SK-MEL-5 (cell line): ENCODE measurements at places on chromosomes 13 and 19. TPM values are rescaled to one million over a fixed set of nuclear protein-coding genes. Genes with fewer than 3 reads are reported as not detected.

- DNase-seq = no peak
These were observed 415.0 kb downstream of the FOXO1 start for GRCh38 chr13:40251343-40252032.

GRCh38 chr13:113065406-113066141, 40.0 kb upstream of the F7 start:
- no peak for DNase-seq

The IZUMO4 gene
- total RNA-seq = 0.40 TPM in 1 of 2 replicates, not detected in the other

DNA sequence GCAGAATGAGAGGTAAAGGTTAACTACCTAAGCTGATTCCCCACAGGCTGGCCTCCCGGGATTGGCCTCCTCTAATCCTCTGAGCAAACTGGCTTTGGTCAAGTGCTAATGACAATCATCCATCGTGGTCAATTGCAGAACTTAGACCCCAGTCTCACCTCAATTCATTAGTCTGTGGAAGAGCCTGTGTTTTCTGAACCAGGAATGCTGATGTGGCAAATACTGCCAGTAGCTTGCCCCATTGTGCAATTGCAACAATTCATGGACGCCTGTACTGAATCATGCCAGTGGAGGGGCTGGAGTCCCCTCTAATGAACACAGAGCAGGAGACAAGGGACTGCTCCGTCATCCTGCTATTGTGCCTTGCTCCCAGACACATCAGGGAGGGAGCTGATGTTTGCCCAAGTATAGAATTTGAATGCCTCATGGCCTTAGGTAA, 1256.5 kb downstream of the EFNB2 start:
- no peak for DNase-seq

DNA sequence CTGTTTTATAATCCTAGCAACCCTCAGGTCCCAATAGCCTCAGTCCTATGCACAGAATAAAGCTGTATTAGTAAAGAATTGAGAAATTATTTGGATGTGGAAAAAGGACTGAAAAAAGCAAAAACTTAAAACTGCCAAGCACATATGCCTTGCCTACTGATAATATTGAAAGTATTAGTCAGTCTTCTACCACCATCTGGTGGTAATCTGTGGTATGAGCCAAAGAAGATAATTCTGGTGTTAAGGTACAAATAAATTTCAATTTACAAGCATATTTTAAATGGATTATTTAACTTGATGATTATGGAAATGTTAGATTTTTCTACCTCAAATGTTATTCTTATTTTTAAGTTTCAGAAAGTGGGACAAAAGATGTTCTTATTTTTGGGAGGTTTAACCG, 460.3 kb upstream of the KLHL1 start:
- DNase-seq = peak; percentile 73

GRCh38 chr19:423691-424466, 14.9 kb upstream of the C2CD4C start:
- DNase-seq = no peak

The GPR4 gene
- total RNA-seq = 0.24 TPM in 1 of 2 replicates, not detected in the other

The PTPRH gene
- total RNA-seq = 29.8 and 38.1 TPM in 2 replicates

GRCh38 chr19:5947435-5947834, 30.5 kb downstream of the RANBP3 start:
- peak; percentile 49 for DNase-seq

DNA sequence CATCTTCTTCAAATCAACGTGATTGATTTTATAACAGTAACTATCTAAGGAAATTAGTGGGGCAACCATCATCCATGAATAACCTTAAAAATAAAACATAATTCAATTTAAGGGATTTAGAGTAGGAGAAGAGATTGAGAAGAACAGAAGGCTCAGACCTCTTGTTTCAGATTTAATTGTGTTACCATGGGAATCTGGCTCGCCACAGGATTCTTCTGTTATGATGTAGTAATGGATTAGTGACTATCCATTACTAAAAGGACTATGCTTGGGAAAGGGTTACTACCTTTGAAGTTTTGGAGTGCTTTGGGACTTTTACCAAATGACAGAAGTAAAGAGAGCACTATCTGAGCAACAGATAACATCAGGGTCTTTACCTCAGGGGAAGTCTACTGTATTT, 13.2 kb downstream of the FREM2 start:
- DNase-seq = no peak

GRCh38 chr13:68667863-68668262, 1437.7 kb upstream of the PCDH9 start:
- no peak for DNase-seq

The CLDND2 gene
- total RNA-seq = not detected in 2 replicates

GRCh38 chr13:104937881-104938280, 1597.6 kb downstream of the EFNB2 start:
- DNase-seq = no peak

- DNase-seq = no peak
These were observed 50.5 kb downstream of the SOX1 start for GRCh38 chr13:112117258-112117954.

The EHD2 gene
- total RNA-seq = 0.37 and 0.53 TPM in 2 replicates

DNA sequence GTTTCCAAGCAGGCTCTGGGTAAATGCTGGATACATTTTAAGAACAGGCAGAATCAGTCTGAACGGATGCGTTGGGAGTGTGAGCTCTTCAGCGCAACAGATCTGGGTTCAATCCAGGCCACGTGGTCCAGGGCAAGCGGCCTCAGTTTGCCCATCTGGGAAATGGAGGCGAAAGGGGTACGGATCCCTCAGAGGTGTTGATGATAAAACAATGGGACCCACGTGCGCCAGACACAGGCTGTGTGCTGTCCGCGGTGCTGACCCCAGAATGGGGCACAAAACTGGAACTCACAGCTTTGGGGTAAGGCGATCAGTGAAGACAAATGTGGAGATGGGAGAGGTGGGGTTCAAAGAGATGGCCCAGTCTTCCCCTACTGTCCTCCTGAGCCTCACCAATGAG, 13.1 kb upstream of the PDE4C start:
- no peak for DNase-seq

The ZNF723 gene
- total RNA-seq = not detected in 2 replicates

The PLPPR3 gene
- 1.4 and 1.8 TPM in 2 replicates for total RNA-seq

GRCh38 chr13:92972751-92973150, 253.9 kb upstream of the GPC6 start:
- no peak for DNase-seq

GRCh38 chr13:32246468-32246867, 68.7 kb downstream of the ZAR1L start:
- peak; percentile 91 for DNase-seq

The MIER2 gene
- total RNA-seq = 8.2 and 8.4 TPM in 2 replicates

The SCN1B gene
- total RNA-seq = 0.21 and 1.3 TPM in 2 replicates

GRCh38 chr13:89212186-89212585, 1541.0 kb downstream of the SLITRK5 start:
- DNase-seq = no peak

DNA sequence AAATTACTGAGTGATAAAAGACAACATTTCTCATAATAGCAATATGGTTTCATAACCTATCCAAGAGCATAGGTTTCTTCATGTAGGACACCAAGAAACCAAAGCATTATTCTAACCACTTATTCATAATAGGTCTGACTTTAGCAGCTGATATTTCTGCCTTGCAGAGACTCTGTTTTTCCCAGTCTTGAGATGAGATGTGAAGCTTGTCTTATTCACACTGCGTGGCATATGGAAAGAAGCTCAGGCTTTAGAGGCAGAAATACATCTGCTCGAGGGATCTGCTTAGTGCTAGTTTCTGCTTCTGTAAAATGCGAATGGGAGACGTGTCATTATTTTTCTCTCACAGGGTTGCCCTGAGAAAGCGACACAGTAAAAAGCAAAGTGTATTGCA, 232.0 kb upstream of the SPRY2 start:
- DNase-seq = no peak

GRCh38 chr13:26656919-26657318, 99.4 kb downstream of the WASF3 start:
- peak; percentile 64 for DNase-seq

DNA sequence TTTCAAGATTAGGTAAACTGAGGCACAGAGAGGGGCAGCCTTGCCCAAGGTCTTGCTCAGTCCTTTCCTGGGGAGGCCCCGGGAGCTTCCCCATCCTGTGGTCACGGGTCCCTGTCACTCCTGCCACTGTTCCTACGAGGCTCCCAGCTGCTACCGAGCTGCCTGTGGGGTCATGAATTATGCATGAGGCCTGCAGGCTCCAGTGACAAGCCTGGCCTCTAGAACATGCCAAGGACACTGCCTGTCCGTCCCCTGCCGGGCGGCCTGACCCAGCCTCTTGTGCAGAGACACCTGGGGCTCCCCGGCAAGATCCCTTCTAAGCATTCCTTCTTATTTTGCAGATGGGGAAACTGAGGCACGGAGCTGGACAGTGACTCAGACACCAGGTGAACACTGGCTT, 2.7 kb downstream of the FCHO1 start:
- no peak for DNase-seq

DNA sequence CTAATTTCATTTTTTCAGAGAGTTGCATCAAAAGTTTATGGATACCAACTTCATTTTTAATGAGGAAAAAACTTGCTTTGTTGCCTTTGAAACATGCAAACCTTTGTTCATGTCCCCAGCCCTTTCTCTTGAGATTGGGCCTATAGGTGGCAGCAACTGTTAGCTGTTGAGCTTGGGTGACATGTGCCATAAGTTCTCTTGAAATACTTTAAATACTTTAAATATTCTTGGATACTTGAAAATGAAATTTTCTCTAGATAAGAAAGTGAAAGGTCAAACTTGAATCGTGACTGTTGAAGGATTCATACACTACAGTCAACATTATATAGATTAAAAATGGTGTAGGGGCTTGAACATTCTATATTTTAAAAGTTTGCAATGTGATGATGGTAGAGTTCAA, 294.9 kb downstream of the NDFIP2 start:
- DNase-seq = peak; percentile 81

- DNase-seq = no peak
These were observed 60.4 kb downstream of the SLITRK6 start for GRCh38 chr13:85738696-85739320.

The KCNN4 gene
- total RNA-seq = 1.4 and 1.7 TPM in 2 replicates

DNA sequence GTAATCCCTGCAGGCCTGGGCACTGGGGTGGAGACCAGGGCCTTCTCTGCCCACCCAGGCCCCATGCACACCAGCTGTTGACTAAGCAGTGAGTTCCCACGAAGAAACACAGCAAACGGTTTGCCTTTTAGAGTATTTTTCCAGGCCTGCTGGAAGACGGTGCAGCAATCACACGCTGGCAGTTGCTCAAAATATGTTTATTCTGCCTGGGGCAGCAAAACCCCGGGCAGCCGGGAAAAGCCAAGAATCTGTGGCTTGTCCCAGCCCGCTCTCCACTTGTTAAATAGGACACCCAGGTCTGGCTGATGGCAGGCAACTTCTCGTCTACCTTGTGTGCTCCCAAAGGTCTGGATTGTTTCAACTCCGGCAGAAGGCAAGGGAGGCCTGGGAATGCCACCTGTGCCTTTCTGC, 40.8 kb downstream of the GGACT start:
- no peak for DNase-seq

The CA11 gene
- total RNA-seq = 5.1 and 7.1 TPM in 2 replicates

DNA sequence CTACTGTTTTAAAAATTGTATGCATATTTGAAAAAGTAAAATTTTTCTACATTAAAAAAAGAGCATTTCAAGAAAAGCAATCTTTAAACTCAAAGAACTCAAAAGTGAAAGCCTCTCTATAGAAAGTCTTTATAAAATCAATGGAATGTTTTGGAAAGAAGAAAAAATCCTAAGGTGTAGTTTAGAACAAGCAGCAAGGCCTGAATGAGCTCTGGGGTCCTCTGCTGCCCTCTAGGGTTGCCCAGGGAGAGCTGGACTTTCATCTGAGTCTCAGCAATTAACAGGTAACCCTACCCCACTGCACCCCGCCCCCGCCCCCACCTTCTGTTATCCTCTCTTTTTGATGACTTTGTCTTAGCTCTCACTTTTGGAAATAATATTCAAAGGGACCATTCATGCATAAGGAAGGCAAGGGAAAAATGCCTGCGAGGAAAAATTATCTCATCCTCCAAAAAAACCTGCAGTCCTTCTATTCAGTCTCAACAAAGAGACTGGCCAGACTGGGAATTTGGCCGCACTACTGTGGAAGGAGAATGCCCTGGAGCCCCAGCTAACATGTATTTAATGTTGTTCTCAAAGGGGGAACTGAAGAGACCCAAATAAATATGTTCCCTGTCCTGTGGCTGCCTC, 24.1 kb downstream of the SLC25A30 start:
- peak; percentile 80 for DNase-seq

DNA sequence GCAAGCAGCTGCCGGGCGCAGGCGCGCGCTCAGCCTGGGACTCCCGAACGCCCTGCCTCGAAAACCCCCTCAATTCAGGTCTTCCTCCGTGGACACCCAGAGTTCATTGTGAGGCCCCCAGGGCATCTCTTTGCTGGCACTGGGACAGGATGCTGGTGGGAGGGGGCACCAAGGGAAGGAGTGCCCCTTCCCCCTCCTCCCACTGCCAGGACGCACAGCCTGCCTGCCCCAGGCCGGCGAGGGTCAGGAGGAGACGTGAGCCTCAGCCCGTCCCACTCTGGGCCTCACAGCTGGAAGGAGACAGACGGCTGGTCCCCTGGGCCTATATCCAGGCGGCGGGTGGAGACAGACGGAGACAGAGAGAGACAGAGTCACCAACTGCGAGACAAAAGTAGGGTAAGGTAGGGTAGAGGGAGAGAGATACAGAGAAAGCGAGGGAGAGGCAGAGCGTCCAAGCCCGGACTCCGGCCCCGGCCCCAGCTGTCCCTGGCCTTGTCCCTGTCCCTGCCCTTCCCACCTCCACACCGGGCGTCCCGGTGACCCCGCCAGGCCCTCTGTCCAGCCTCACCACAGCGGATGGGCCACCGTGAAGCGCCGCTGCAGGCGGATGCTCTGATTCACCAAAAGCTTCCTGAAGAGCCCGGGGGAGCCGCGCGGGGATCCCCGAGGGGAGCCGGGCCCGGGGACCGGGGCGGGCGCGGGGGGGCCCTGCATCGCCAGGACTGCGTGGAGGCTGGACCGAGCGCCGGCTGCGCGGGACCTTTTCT, at the start of gene PDE4C:
Gene PDE4C, minus strand, starts transcription at position 737 of the 767 bp plus-strand sequence. Its CDS starts 23 bp downstream, at position 714.
- DNase-seq = no peak

DNA sequence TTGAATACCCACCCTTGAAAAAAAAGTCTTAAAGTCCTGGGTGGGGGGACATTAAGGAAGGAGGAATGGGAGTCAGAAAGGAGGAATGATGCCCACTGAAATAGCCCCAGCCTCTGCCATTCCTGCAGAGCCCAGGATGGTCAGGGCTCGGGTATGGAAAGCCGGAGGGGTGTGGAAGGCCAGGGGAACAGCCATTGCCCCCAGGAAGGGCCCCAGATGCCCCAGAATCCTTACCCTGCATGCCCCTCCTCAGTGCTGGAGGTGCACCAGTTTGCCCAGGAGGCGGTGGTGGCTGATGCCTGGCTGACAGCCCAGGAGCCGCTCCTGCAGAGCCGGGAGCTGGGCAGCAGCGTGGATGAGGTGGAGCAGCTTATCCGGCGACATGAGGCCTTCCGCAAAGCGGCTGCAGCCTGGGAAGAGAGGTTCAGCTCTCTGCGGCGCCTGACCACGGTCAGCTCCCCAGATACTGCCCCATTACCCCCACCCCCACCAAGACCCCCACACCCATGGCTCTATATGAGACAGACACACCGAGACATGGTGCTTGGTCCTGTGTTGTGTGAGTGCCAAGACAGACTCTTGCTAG, 10.7 kb upstream of the SHKBP1 start:
- no peak for DNase-seq
